CD4-positive, alpha-beta T cell treated with Interleukin-15 for 4 hours (primary cell): ENCODE measurements at places on chromosomes 16 and 17.
A peak's percentile ranks its signal among the peaks of the same experiment; 100 is the strongest.

DNA sequence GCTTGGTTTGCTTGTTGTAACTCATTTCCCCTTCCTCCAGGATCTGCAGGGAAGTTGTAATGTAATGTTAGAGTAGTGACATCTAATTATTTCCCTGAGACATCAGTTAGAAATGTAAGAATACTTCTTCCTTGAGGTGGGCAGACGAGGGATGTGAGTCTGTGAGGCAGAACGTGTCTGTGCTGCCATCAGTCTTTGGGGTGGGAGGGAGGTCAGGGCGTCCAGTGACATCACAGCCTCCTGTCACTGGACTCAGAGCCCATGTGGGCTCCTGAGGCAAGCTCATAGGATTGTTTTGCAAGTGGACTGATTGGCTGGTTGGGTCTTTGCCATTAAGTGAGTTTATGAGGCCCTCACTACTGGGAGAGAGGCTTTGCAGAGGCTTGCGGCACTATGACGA lies 188.8 kb downstream of the CCDC182 start:
- no peak for DNase-seq

GRCh38 chr17:50501054-50501453 lies 7.2 kb upstream of the MYCBPAP start:
- DNase-seq = peak; percentile 34

DNA sequence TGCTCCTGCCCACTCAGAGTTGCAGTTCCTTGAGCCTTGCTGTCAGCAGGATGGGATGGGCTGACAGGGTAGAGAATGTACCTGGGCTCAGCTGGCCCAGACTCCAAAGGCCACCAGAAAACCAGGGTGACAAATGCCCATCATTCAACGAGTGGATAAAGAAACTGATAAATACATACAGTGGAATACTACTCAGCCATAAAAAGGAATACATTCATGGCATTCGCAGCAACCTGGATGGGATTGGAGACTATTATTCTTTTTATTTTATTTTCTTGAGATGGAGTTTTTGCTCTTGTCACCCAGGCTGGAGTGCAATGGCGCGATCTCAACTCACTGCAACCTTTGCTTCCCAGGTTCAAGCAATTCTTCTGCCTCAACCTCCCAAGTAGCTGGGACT lies 19.9 kb downstream of the SGSM2 start:
- no peak for DNase-seq

- no peak for DNase-seq
Observed at GRCh38 chr17:17567631-17568030, 23.9 kb downstream of the PEMT start.

DNA sequence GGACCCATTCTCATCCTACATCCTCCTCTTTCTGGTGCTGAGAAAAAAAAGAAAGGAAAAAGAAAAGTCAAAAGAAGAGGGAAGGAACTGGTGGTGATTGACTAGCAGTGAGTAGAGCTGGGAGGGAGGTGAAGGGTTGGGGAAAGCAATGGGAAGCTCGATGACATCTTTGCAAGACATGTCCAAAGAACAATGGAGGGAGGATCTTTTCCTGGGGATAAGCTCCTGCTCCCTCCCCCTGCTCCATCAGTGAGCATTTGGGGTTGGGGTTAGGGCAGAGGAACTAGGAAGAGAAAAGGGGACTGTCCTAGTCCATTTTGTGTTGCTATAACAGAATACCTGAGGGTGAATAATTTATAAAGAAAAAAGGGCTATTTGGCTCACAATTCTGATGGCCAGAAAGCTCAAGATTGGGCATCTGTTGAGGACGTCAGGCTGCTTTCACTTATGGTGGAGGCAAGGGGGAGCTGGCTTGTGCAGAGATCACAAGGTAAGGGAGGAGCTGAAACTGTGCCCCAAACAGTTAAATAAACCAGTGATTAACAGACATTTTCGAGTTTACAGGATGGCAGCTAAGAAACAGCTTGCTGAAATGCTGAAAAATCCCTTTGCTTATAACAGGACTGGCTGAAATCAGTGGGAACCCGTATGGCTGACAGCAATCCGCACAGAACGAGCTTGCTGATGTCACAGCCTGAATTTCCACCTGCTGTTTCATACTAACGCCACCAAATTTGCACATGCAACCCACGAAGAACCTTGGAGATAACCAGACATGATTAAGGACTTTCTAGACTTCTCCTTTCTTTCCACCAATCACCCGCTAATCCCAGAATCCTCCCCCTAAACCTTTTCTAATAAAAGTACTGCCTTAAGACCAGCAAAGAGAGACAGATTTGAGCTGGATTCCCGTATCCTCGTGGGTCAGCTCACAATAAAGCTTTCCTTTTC lies 1.6 kb upstream of the ODF4 start:
- no peak for DNase-seq

DNA sequence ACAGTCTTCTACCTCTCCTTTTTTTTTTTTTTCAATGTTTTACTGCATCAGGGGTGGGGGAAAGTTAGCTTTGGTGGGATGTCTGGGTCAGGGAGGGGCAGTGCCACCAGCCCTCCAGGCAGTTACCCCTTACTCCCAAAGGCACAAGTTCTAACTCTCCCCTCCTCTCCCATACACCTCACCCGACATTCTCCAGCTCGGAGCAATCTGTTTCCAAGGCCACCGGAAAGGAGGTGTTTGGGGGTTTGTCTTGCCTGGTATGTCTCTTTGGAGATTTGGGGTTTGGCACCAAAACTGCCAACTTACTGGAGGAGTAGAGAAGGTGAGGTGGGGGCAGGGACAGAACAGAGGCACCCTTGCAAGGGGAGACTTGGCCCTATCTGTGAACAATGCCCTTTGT lies 4.7 kb downstream of the DLX3 start:
- no peak for DNase-seq

DNA sequence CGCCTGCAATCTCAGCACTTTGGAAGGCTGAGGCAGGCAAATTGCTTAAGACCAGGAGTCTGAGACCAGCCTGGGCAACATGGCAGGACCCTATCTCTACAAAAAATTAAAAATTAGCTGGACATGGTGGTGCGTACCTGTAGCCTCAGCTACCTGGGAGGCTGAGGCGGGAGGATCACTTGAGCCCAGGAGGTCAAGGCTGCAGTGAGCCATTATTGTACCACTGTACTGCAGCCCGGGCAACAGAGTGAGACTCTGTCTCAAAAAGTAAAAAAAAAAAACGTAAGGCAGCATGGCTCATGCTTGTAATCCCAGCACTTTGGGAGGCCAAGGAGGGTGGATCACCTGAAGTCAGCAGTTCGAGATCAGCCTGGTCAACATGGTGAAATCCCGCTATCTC lies 263.6 kb downstream of the PARN start:
- DNase-seq = no peak

DNA sequence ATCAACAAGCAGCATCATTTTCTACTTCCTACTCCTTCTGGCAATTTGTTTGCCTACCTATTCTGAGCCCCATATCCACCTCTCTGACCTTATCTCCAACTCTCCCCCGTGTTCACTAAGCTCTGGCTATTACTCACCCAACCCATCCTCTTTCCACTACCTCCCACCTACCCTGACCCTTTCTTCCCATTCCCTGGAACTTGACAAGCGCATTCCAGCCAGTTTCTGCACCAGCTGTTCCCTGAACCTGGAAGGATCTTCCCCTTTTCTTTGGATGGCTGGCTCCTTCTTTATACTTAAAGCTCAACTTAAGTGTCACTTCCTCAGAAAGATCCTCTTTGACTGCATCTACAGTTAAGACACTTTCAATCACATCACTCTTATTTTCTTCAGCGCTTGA lies 2.2 kb downstream of the DCUN1D3 start:
- DNase-seq = no peak

DNA sequence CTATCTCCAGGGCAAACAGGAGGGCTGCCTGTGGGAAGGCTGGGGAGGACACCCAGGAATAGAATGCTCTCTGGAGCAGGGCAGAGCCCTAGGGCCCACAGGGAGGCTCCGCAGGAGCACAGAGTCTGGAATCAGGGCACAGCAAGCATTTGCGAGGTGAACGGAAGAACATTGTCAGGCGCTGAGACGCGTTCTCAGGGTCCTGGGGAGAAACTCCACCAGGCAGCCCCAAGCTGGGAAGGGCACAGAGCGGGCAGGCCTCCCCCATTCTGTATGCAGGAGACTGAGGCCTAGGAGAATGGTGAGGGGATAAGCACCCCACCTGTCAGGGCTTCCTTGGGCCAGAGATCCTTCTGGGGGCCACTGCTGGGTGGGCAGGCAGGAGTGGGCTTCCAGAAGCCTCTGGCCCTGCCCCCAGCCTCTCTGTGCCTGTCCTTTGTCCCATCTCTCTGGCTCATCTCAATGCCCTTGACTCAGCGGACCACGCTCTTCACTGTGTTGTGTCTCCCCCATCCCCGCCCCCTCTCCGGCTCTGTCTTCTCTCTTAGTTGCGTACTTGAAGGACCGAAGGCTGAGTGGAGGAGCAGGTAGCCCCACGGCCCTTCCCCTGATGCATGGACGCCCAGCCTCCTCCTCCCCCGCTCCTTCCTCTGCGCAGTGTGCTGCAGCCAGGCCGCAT lies 5.1 kb upstream of the SETD6 start:
- DNase-seq = no peak

DNA sequence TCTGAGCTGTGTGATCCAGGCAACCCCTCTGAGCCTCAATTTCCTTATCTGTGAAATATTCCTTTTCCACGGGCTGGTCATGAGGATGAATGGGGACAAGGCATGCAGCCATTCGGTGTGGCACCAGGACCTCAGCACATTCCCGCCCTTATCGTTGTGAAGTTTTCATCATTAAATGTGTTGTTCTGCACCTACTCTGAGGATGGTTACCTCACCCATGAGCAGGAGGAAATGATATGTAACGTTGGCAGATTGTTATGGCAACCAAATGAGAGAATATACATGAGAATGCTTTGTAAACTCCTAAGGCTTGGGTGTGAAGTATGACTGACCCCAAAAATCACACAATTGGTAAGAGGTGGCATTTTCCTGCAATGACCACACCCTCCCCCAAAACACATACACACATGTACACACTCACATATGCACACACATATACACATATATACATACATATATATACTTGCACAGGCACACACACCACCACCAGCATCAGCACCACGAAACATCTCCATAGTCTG lies 39.5 kb downstream of the SMARCE1 start:
- peak; percentile 86 for DNase-seq

- DNase-seq = no peak
Observed at GRCh38 chr17:15264542-15264941, 584 bp downstream of the PMP22 start.

GRCh38 chr16:79653373-79653891 lies 52.9 kb upstream of the MAF start:
- no peak for DNase-seq
